ENCODE measurements at places on chromosomes 5 and 9.

GRCh38 chr5:112848116-112848811, 12.8 kb upstream of the SRP19 start:
- peak; percentile 99 for ATAC-seq

GRCh38 chr9:91164724-91165520, 196.8 kb downstream of the AUH start:
- peak; percentile 74 for ATAC-seq

GRCh38 chr5:141637123-141637766, 448 bp downstream of the RELL2 start:
- peak; percentile 44 for ATAC-seq

GRCh38 chr5:35197351-35197750, 32.9 kb downstream of the PRLR start:
- no peak for ATAC-seq

GRCh38 chr5:171299851-171300250, 9.2 kb upstream of the TLX3 start:
- no peak for ATAC-seq

GRCh38 chr5:26843677-26844076, 194.7 kb downstream of the CDH9 start:
- ATAC-seq = no peak

DNA sequence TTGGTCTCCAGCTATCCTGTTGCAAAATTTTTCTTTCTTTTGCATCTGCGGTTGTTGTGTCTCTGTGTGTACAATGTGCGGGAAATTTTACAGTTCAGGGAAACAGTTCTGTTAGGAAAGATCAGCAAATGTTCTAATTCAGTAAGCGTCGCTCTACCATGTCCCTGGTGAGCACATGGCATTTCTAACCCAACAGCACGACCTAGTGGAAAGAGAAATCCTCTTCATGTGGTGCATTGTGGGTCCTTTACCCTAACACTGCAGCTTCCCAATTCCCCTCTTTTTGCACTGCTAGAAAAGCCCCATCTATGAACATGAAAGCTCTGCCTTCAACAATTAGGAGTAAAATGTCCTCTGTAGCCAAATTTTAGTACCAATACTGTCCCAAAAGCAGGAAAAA, 974.2 kb upstream of the CDH9 start:
- no peak for ATAC-seq

- ATAC-seq = no peak
Measured at GRCh38 chr5:88390096-88390441, 121.4 kb upstream of the TMEM161B start.

DNA sequence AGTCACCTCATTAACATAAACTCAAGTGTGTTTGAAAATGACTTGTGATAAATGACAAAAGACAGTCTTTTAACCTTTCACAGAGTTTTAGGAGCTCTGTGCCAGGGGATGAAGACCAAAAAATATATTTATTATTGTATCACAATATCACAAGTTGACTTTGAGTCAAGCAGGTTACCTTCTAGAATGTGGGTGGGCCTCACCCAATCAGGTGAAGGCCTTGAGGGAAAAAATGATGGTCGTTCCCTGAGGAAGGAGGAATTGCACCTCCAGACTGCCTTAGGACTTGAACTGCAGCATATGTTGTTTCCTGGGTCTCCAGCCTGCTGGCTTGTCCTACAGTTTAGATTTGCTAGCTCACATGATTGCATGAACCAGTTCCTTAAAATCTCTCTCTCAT, 41.6 kb upstream of the PANK3 start:
- no peak for ATAC-seq

GRCh38 chr5:141994511-141995136, 18.2 kb downstream of the GNPDA1 start:
- no peak for ATAC-seq

DNA sequence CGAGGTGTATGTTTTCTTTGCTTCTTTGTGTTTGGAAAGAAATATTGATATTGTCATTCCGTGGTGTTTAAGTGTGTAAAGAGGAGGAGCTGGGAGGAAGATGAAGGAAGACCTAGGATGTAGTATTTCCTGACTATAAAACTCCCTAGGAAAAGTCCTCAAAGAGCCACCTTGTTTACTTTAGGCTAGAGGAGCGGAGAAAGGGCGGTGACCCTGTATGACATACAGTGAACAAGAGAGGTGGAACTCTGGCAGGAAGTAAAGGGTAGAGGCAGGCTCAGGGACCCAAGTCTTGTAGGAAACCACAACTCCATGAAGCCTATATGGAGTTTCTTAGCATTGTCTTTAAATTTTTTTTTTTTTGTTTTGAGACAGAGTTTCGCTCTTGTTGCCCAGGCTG, 303.9 kb downstream of the DOCK8 start:
- peak; percentile 46 for ATAC-seq

DNA sequence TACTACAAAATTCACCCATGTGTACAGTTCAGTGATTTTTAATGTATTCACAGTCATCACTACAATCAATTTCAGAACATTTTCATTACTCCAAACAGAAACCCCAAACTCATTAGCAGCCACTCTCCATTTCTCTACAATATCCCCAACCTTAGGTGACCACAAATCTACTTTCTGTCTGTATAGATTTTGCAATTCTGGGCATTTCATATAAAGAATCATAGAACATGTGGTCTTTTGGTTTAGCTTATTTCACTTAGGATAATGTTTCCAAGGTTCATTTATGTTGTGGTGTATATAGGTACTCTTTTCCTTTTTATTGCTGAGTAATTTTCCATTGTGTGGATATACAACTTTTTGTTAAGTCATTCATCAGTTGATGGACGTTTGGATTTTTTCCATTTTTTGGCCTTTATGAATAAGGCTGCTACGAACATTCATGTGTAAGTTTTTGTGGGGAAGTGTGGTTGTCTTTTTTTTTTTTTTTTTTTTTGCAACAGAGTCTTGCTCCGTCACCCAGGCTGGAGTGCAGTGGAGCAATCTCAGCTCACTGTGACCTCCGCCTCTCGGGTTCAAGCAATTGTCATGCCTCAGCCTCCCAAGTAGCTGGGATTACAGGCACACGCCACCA, 54.5 kb downstream of the DOCK8 start:
- ATAC-seq = no peak

GRCh38 chr9:16421532-16421931, 448.9 kb downstream of the BNC2 start:
- ATAC-seq = no peak

- ATAC-seq = no peak
Measured at GRCh38 chr5:131426011-131426410, 162.2 kb downstream of the CDC42SE2 start.

GRCh38 chr5:5209089-5209488, 69.0 kb downstream of the ADAMTS16 start:
- ATAC-seq = no peak

DNA sequence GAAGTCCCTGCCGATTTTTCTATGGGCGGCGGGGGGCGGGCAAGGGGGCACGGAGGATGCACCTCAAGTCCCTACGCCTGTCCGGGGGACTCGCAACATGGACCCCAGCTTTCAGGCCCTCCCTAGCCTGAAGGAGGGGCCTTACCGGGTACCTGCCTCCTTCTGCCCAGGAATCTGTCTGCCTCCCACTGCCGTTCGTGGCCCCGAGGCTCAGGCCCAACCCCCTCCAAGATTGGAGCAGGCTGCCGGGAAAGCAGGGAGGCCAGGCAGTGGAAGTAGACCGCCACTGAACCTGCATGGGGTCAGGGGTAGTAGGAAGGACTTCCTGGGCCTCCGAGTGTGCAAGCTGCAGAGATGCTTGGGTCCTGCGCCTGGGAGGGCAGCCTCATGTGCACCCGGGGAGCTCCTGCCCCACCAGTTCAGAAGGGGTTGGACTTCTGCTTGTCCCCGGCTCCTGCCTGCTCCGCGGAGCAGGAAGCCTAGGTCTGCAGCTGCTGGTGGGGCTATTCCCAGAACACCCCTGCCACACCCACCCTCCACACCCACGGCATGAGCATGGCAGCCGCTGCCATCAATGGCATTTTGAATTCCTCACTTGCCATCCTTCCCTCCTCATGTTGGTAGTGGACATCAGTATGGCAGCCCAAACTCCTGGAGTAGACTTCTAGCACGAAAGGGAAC, 1312.7 kb upstream of the ACO1 start:
- no peak for ATAC-seq

DNA sequence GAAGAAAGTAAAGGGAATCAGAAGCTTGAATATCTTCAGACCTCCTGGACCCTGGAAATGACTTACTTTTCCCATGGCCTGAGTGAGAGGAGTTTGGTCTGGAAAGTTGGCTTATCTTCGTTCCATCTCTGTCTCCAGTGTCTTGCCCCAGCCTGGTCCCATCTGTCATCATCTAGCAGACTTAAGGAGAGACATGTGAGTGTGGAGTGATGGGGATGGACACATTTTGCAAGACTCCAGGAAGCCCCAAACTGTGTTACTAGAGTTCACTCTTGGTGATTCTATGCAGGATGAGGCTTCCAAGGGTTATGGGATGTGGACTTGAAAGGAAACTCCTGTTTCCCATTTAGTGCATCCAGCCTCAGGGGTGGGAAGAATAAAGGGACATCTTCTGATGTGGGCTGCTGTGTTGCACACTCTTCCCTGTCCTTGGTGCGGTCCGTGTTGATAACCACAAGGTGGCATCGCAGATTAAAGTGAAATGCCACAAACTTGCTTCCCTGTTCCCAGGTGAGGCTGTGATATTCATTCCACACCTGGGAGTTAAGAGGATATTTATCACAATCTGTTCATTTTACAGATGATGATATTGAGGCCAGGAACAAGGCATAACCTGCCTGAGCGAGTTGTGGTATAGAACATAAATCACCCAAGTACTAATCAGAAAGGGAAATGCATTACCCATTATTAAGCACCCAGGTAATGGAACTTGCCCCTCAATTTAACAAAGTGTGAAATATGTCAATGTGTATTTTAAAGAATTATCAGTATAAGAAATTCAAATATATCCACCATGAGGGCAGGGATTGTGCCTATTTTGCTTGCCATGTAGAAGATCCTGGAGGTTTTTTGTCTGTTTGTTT, 269.9 kb upstream of the PAPPA start:
- ATAC-seq = no peak

DNA sequence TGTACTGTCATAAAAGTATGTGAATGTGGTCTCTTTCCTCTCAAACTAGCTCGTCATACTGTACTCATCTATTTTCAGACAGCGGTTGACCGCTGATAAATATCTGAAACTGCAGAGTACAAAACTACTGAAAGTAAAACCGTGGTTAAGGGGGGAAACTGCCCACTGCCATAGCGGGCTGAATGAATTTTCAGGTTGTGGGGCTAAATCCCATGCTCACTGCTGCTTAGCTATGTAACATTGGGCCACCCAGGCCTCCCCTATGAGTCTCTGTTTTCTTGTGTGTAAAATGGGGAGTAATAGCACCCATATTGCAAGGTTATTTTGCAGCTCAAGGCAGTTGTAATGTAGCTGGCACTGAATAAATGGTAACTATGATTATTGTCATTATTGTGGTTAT, 82.3 kb downstream of the MSX2 start:
- ATAC-seq = no peak

DNA sequence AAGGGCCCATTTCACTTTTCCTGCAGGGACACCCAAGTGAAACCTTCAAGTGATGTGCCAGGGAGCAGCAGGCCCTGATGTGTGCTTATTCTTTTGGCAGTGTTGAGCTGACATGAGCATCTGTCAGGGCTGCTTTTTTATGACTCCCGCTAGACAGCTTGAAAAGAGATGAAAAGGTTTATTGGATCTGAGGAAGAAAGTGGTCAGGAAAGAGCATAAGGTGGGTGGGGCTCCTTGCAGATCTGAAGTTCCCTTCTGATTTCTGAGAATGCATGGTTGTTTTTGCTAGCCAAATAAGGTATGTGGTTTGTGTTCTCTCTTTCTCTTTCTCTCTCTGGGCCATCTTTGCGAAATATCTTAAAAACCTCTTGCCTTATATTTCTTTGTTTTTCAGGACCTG, 316.1 kb downstream of the DMRT2 start:
- ATAC-seq = peak; percentile 74

- no peak for ATAC-seq
Measured at GRCh38 chr9:127135056-127135745, 12.8 kb upstream of the ANGPTL2 start.

DNA sequence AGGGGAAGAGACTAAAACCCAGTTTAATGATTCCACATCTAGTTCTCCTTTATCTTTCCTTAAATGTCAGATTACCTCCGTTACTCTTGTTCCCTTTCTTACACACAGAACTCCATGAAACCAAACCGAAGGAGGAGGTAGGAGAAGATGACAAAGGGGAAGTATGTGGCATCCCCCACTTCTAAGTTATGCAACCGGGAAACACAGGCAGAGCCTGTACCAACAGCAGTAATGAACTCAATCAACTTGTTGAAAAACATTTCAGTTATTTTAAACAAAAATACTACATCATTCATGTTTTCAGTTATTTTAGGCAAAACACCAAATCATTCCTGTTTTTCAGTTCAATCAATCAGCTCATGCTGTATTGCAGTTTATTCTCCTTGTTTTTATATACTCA, 101.8 kb downstream of the PCSK1 start:
- ATAC-seq = no peak

DNA sequence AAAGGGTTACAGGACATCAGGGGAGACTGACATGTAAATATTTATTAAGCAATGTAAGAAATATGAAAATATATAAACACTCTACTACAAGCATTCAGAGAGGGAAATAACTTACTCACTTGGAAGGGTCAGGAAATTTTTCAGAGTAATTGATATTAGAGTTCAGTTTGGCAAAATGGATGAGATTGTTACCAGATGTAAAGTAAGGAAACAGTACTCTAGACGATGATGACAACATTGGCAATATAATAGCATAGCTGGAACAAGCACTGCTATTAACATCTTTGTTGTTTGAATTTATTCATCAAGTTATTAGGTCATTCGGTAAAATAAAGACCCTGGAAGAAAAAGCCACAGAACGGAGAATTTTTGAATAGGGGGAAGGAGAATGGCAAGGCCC, 49.1 kb downstream of the GNA14 start:
- ATAC-seq = no peak

GRCh38 chr9:18820566-18821095, 212.4 kb downstream of the SAXO1 start:
- ATAC-seq = no peak

DNA sequence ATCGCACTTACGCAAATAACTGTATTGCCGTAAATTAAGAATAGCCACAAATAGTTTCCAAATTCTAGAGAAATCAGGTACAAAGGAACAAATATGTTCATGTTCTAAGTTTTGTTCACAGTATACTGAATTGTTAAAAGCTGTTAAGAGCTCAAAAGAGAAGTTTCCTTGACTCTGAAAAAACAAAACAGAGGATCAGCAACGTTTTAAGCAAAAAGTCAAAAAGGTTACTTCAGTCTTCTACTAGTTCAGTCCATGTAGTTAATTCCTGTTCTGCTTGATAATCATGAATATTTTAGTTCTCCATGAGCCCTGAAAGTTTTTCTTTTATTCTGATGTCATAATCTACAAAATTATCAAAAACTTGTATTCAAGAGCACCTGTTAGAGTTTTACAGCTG, 128.6 kb upstream of the MAST4 start:
- no peak for ATAC-seq

- ATAC-seq = no peak
Measured at GRCh38 chr9:27394826-27395201, 97.9 kb upstream of the EQTN start.
